Activated CD8-positive, alpha-beta T cell treated with anti-CD3 and anti-CD28 coated beads for 36 hours (primary cell): ENCODE measurements at places on chromosomes 7 and 10. TPM values are rescaled to one million over a fixed set of nuclear protein-coding genes. Genes with fewer than 3 reads are reported as not detected.

- no peak for DNase-seq
- H3K36me3 ChIP-seq = peaks cover 2% of the 10 kb centered on the region
- no peak overlapping the region for H3K4me3 ChIP-seq
- peaks cover 8% of the 10 kb centered on the region for H3K4me1 ChIP-seq
- H3K27me3 ChIP-seq = peaks cover 20% of the 10 kb centered on the region
- no peak overlapping the region for H3K27ac ChIP-seq
Observed at GRCh38 chr10:112964482-112964881, 14.4 kb downstream of the TCF7L2 start.

DNA sequence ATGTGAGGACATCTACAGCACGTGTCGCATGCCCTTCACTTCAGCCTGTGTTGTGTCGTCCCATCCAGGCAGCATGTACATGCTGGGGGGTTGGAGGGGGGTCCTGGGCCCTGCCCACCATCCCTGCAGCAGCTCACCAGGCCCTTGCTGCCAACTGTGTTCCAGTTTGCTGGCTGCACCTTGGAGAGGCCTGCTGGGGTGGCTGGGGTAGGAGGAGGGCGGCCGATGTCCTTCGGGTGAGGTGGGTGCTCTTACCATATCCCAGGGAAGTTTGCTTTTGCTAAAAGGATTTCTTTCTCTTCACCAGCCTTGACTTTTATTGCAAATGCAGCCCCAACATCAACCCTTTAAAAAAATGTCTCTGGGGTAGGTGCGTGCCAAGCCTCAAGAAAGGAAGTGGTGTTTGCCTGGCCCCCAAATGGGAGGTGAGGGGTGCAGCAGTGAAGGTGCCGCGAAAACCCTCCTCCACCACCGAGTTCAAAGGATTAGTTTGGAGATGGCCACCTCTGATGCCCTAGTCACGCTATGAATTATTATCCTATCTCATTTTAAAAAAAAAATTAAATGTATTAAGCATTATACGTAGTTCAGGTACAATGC lies 165.8 kb upstream of the KLF6 start:
- no peaks in the 10 kb centered on the region for H3K36me3 ChIP-seq
- no peak overlapping the region for H3K4me3 ChIP-seq
- H3K27me3 ChIP-seq = no peaks in the 10 kb centered on the region
- peak overlapping the region; percentile 78 for H3K27ac ChIP-seq
- peaks cover 54% of the 10 kb centered on the region for H3K4me1 ChIP-seq
- peak; percentile 72 for DNase-seq

Gene SH2D4B
- 0.20 TPM for total RNA-seq

DNA sequence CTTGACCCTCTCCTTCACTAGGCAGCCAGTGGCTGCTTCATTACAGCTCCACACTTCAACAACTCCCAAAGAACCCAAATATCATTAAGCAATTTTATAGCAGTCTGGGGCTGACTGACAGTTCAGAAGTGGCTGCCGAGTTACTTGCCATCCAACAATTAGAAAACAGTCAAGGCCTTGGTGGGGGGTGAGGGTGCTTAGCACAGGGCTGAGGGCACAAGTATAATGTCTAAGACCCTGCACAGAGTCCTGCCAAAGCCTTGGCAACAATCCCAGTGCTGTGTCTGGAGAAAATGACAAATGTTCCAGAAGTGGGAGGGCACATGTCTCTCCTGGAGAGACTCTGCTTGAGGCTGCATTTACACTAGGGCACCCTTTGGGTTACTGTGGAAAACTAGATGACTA lies 71.1 kb downstream of the CXCL12 start:
- no peak for DNase-seq
- peaks cover 10% of the 10 kb centered on the region for H3K4me1 ChIP-seq
- no peak overlapping the region for H3K27ac ChIP-seq

Gene HACD1
- total RNA-seq = 2.8 TPM

Gene PTPRN2
- 0.49 TPM for total RNA-seq

DNA sequence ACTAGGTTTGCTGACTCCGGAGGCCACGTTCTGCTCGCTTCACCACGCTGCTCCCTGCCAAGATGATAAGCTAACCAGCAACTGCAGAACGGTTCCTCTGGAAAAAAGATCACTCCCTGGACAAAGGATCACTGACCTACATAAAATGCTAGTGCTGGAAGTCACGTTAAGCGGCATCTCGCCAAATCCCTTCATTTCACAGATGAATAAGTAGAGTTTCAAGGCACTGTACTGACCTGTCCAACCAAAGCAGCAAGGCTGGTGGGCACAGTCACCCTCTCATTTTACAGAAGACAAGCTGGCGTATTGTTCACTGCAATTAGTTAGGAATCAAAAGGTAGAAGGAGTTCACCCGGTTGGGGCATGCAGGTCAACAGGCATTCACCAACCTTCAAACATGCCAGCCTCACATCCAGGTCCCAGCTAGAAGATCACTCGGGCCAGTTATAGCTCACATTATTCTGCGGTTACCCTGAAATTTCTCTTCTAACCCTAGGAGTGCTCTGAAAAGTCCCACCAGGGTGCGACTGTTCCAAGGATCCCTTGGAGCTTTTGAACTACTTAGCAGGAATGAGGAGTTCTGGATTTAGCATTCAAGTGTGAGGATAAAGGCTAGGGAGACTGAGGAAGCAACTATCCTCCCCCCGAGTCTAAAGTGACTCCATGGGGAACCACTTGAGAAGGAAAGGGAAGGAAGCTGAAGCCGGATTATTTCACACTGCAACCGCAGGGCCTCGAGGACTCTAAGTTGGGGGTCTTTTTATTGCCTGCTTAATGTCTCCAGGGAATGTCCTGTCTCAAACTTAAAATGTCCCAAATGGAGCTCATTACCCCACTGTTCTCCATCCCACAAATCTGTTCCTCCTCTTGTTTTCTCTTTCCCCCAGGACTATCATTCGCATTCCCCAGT lies 32.8 kb downstream of the HIPK2 start:
- no peak overlapping the region for H3K4me3 ChIP-seq
- no peaks in the 10 kb centered on the region for H3K36me3 ChIP-seq
- H3K27ac ChIP-seq = no peak overlapping the region
- no peak for DNase-seq
- H3K27me3 ChIP-seq = no peaks in the 10 kb centered on the region

Gene CXCL12
- total RNA-seq = not detected
